ENCODE measurements at places on chromosomes 16 and 17.

DNA sequence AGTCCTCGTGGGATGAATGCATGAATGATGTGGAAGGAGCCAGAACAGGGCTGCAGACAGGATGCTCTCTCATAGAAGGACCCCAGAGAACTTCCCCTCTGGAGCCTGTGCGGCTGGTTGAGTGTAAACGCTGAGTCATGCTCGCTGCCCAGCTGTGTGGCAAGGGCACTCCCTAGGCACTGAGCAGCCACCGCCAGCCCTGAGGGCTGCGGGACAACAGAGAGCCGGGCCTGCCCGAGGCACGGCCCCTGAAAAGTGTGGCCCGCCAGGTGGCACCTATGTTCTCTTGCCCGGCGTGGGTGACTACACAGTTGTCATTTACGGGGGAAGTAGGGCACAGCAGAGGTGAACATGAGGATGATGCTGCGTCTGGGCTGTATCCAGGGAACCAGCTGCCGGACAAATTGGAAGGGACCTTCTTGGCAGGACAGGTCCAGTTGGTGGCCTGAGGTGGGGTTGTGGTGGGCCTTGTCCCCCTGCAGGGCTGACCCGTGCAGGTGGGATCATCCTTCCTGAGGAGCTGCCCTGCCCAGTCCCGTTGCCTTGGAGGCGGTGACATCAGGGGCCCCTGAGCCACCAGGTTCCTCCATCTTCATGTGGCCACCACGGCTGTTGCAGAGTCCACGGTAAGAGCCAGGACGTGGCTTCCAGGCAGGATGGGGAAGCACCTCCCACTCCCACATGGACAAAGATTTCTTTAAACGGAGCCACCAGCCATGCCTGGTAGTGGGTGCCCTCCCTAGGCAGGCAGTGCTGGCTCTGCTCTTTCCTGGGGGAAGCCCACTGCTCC lies 94.8 kb upstream of the CBX4 start:
- DNase-seq: no peak

- no peak for DNase-seq
Measured at GRCh38 chr17:29039764-29040598, 3.0 kb upstream of the PIPOX start.

DNA sequence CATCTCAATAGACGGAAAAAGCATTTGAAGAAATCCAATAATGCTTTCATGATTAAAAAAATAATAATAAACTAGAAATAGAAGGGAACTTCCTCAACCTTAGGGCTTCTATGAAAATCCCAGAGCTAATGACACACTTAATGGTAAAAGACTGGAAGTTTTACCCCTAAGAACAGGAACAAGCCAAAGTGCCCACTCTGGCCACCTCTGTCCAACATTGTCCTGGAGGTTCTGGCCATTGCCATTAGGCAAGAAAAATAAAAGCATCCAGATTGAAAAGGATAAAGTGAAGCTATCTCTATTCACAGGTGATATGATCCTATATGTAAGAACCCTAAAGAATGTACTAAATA lies 2.5 kb upstream of the LITAF start:
- no peak for DNase-seq

GRCh38 chr17:50180620-50181019 lies 14.8 kb downstream of the SGCA start:
- no peak for DNase-seq

- DNase-seq: peak; percentile 48
Measured at GRCh38 chr17:17109907-17110306, 67.7 kb downstream of the MPRIP start.

- no peak for DNase-seq
Measured at GRCh38 chr16:54344646-54345630, 58.4 kb upstream of the IRX3 start.

DNA sequence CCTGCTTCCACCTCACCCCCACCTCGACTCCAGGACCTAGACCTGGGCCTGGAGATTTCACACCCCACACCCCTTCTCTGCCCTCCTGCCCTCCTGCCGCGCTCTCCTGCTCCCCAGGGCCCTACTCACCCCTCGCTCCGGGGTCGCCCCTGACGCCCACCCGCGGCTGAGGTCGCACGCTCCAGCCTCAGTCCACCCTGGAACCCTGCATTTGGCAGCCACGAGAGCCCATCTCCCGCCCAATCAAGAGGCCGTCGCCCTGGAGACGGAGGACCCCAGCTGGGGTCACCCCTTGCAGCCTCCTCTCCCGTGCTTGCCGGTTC lies 16.1 kb downstream of the TLE7 start:
- DNase-seq: no peak
